ENCODE measurements at places on chromosomes 3 and 15. TPM values are rescaled to one million over a fixed set of nuclear protein-coding genes. Genes with fewer than 3 reads are reported as not detected.
A peak's percentile ranks its signal among the peaks of the same experiment; 100 is the strongest.

- DNase-seq, result no peak
Observed at GRCh38 chr3:123194552-123194951, 7.2 kb upstream of the SEC22A start.

GRCh38 chr3:17352620-17353019 lies 389.8 kb downstream of the TBC1D5 start:
- no peak for DNase-seq

DNA sequence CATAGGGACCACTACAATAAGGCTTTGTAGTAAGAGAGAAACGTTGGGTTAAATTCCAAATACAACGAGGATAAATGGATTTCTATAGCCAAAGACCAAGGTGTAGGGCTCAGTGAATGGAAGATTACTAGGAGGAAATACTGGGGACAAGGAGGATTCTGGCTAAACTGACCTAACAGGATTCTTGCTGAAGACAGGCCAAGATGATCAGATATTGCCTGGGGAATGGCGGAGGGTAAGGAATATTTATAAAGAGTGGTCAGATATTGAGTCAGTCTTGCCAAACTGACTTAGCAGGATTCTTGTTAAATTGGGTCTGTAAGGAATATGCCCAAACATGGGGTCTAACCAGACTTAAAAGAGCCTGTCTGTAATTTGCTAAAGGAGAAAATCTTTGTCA lies 463.8 kb downstream of the EDEM1 start:
- no peak for DNase-seq

The TM4SF1 gene
- 84.7 TPM for total RNA-seq

- DNase-seq, result peak; percentile 76
Observed at GRCh38 chr15:85950101-85950500, 129.6 kb upstream of the AGBL1 start.

DNA sequence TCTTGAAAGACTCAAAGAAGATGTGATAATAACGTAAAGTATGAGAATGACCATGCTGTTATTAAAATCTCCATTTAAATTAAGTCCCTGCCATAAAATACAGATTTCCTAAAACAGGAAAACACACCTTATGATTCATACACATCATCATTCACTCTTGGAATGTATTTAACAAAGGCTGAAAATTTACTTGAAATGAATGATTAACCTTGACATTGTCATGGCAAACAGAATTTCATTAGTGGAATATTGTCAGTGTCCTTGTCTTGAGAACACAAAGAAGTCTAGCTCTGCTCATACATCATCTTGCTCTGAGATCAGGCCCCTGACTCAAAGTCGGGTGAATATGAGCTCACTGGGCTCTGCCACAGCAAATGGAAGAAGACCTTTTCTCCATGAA lies 313.9 kb downstream of the FGF12 start:
- no peak for DNase-seq

GRCh38 chr3:102240720-102241119 lies 194.1 kb upstream of the ZPLD1 start:
- no peak for DNase-seq

DNA sequence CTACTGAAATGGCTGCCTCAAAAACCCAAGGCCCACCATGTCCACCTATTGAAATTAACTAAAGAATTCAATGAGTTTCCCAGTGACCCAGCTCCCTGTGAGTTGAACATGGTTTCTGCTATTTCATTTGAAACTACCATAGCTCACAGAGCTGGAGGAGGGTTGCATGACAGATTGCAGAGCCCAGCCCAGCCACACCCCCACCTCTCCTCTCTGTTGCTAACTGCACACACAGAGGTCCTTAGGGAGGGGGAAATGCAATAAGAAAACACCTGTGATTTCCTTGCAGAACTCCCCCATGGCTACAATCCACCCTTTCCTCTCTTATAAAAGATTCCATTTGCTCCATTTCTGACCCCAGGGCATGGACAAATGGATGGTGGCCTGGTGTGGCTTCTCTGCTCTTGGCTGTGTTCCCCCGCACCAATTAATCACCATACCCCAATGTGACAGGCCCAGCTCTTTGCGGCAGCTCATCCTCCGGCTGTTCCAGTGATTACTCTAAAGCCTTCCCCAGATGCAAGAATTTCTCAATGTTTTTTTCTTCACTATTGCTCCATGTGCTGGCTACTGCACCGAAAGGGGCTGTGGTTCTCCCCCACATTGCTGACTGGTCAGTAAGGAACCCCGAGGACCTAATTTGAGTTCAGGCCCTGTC lies 208.4 kb upstream of the KBTBD8 start:
- no peak for DNase-seq

DNA sequence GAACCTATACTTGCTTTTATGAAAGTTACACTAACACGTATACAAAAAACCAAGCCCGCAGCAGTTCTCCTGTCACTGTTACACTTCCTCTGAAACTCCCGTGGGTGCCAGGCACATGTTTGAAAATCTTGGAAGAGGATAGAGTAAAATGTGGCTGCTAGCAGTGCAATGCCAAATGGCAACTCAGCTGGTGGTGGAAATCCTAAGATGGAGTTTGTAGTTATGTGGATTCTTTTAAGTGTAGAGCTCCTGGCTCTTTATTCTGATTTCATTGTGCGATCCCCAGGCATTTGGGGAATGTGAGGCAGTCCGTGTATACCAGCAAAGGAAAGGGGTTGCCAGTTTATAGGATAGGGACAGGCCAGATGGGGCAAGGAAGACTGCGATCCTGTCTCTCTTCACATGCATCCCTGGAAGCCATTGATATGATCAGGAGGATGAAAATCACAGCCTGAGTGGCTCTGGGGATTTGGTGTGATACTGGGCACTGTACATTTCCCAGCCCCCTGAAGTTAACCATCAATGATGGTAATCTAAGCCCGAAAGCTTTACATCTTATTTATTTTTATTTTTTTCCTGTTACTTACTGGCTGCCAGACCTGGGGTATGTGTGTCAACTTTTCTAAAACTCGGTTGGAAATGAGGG lies 1.1 kb downstream of the STAC start:
- DNase-seq, result no peak

DNA sequence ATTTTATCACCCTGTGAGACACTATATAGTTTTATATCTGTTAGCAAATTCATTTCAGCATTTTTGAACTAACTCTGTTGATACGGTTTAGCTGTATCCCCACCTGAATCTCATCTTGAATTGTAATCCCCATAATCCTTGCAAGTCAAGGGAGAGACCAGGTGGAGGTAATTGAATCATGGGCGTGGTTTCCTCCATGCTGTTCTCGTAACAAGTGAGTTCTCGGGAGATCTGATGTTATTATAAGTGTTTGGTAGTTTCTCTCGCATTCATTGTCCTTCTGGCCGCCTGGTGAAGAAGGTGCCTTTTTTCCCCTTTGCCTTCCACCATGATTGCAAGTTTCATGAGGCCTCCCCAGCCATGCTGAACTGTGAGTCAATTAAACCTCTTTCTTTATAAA lies 53.2 kb upstream of the TMC3 start:
- no peak for DNase-seq

DNA sequence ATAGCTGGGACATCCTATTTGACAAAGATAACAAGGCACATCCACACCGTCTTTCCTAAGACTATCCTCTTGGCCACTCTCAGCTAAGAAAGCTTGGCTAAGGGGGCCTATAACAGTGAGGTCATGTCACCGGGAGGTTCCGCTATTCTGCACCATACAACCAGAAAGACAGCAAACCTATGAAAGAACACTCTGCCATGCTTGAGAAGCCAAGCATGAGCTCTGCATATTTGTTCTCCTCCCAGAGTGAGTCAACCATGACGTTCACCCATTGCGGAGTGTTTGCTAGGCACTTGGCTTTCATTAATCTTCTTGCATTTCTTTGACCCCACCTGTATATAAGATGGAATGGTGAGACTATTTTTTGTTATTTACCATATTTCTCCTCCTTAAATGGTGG lies 141.2 kb downstream of the GMNC start:
- DNase-seq, result no peak

The RYR3 gene
- total RNA-seq, result 0.54 TPM

The STARD5 gene
- total RNA-seq, result 1.3 TPM

The NMNAT3 gene
- 9.7 TPM for total RNA-seq

- no peak for DNase-seq
Observed at GRCh38 chr3:70603103-70603502, 290.7 kb upstream of the MDFIC2 start.

The SLC22A14 gene
- 0.24 TPM for total RNA-seq
